ENCODE measurements at places on chromosomes 11 and 22. TPM values are rescaled to one million over a fixed set of nuclear protein-coding genes. Genes with fewer than 3 reads are reported as not detected.
A peak's percentile ranks its signal among the peaks of the same experiment; 100 is the strongest.

DNA sequence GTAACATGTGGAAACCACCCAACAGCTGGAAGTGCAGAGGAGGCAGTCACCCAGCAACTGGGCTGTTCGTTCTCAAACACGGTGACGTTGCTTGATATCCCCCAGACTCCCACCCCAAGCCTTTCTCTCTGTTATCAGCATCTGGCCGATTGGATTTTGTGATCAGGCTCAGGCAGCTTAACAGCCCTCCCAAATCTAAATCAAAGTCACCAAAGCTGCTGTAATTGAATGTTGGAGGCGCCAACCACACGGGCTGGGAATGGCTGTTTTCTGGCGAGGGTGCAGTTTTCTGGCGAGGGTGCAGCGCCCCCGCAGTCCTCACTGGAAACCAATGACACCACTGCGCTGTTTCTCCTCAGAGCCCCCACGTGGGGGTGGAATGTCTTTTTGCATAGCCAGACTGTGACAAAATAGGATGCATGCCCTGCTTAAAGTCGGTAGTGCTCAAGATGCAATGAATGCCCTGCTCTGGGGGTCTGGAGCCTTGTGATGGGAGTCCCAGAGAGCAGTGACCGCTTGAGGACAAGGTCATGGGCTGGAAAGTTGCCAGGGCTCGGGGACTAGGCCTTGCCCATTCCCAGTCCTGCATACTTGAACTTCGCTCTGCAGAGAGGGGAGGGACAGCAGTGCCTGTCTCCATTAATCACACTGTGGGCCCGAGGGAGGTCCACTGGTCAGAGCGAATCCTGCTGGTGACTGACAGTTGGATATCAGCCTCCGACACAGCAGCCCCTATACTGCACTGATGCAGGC is 105.3 kb downstream of the MORC2 start:
- DNase-seq = no peak

- DNase-seq = peak; percentile 67
These were observed 354.4 kb downstream of the SOX6 start for GRCh38 chr11:16001899-16002426.

- DNase-seq = no peak
These were observed 136.4 kb downstream of the CCDC81 start for GRCh38 chr11:86511086-86511551.

GRCh38 chr22:46092670-46093410 is 57.5 kb upstream of the PPARA start:
- DNase-seq = no peak

DNA sequence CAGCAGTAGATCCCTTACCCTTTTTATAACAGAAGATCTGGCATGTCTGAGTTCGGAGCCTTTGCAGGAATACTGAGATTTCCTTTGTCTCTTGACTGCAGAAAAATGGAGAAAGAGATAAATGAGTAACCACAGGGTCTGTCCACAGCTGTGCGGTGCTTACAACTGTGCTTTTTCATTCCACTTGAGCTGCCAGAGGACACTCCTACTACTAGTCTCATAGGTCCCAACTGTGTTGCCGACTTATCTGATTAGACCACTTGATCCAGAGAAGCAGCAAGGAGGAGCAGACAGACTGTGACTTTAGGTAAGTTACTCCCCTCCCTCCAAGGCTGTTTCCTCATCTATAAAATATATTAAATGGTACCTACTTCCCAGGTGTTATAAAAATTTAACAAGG is 17.5 kb downstream of the FAM227A start:
- peak; percentile 12 for DNase-seq

GRCh38 chr11:93072229-93072914 is 102.9 kb downstream of the MTNR1B start:
- no peak for DNase-seq

DNA sequence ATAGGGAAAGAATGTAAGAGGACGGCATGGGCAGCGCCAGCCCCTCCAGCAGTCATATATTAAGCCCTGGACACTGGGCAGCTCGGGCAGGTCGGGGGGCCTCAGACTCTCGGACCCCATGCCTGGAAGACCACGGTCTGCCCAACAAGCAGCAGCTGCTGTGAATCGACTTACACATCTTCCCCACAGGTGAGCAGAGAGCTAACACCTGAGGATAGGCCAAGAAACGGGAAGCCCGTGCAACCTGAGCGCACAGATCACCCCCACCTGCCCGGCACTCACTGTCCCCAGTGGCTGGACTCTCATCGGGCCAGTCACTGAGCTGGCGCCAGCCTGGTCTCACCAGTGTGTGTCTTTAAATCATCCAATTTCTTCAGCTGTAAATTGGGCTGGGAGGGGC is 4.7 kb upstream of the TCF20 start:
- DNase-seq = no peak

- no peak for DNase-seq
These were observed 2.0 kb upstream of the APOBEC3A start for GRCh38 chr22:38955250-38955905.

- no peak for DNase-seq
These were observed 39.7 kb upstream of the SUSD2 start for GRCh38 chr22:24141586-24141985.

DNA sequence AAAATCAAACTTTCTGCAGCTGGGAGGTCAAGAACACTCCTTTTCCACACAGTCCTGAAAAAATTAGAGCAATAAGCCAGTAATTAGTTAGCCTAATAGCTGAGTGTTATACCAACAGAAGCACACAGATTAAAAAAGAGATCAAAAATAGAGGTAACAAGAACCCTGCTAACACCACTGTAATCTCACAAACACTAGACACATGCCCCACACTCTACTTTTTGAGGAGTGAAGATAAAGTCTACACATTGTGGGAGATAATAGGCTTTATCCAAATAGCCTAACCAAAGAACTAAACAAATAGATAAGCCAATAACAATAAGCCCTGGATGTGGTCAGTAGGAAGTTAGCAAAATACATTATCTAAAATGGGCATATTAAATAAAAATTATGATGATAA is 372.7 kb upstream of the ANO5 start:
- DNase-seq = no peak

GRCh38 chr11:64226507-64227051 is 505 bp downstream of the NUDT22 start:
- no peak for DNase-seq

- DNase-seq = peak; percentile 87
These were observed 31.7 kb downstream of the POLR3H start for GRCh38 chr22:41512421-41513194.

Gene TIMP3
- total RNA-seq = 297 TPM

Gene OR2AG1
- 4.6 TPM for total RNA-seq

Gene DHCR7
- total RNA-seq = 6.0 TPM

Gene CLTCL1
- 9.9 TPM for total RNA-seq
